CD8-positive, alpha-beta memory T cell (primary cell): ENCODE measurements at places on chromosomes 1 and 21.

- no peak for DNase-seq
These were observed 20.7 kb downstream of the C1QB start for GRCh38 chr1:22673486-22674409.

- DNase-seq: no peak
These were observed 110.6 kb upstream of the HMGB4 start for GRCh38 chr1:33753087-33753856.

GRCh38 chr1:77672374-77672773 is 10.1 kb downstream of the ZZZ3 start:
- DNase-seq: no peak

GRCh38 chr1:26535201-26535600 is 5.6 kb downstream of the RPS6KA1 start:
- no peak for DNase-seq

DNA sequence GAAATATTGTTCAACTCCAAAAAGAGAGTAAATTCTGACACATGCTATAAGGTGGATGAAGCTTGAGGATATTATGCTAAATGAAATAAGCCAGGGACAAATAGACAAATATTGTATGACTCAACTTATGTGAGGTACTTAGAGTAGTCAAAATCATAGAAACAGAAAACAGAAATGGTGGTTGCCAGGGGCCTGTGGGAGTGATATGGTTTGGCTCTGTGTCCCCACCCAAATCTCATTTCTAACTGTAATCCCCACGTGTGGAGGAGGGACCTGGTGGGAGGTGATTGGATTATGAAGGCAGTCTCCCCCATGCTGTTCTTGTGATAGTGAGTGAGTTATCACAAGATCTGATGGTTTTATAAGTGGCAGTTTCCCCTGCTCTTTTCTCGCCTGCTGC is 24.7 kb upstream of the DISP1 start:
- no peak for DNase-seq

GRCh38 chr21:20730441-20730840 is 267.8 kb upstream of the NCAM2 start:
- DNase-seq: no peak
